ENCODE measurements at places on chromosomes 4 and X.

- no peak overlapping the region for H3K27ac ChIP-seq
- H3K27me3 ChIP-seq: no peaks in the 10 kb centered on the region
- no peaks in the 10 kb centered on the region for H3K36me3 ChIP-seq
- H3K4me1 ChIP-seq: no peaks in the 10 kb centered on the region
- no peak for DNase-seq
Measured at GRCh38 chr4:18815779-18816173, 794.2 kb upstream of the LCORL start.

- peaks cover 19% of the 10 kb centered on the region for H3K4me1 ChIP-seq
- H3K27ac ChIP-seq: no peak overlapping the region
- no peaks in the 10 kb centered on the region for H3K36me3 ChIP-seq
- DNase-seq: no peak
Measured at GRCh38 chr4:109303140-109303496, 660 bp upstream of the COL25A1 start.

GRCh38 chr4:183443655-183444213 is 702 bp upstream of the CDKN2AIP start:
- DNase-seq: peak; percentile 81
- peak overlapping the region; percentile 95 for H3K4me3 ChIP-seq
- H3K36me3 ChIP-seq: peaks cover 15% of the 10 kb centered on the region
- no peaks in the 10 kb centered on the region for H3K27me3 ChIP-seq
- H3K27ac ChIP-seq: peak overlapping the region; percentile 99

GRCh38 chrX:122641136-122641535 is 542.9 kb upstream of the GRIA3 start:
- H3K27me3 ChIP-seq: no peaks in the 10 kb centered on the region
- no peaks in the 10 kb centered on the region for H3K4me1 ChIP-seq
- H3K4me3 ChIP-seq: no peak overlapping the region

- DNase-seq: no peak
- H3K36me3 ChIP-seq: no peaks in the 10 kb centered on the region
- H3K27me3 ChIP-seq: peaks cover 29% of the 10 kb centered on the region
- no peaks in the 10 kb centered on the region for H3K4me1 ChIP-seq
- peak overlapping the region; percentile 53 for H3K4me3 ChIP-seq
Measured at GRCh38 chrX:139202742-139203420, 327.7 kb upstream of the F9 start.

- peak within 1 kb of the TSS; percentile 66 for H3K27ac ChIP-seq
- peak within 1 kb of the TSS; percentile 46 for H3K4me3 ChIP-seq
- no peaks in the 10 kb centered on the region for H3K4me1 ChIP-seq
- H3K36me3 ChIP-seq: no peaks in the 10 kb centered on the region
Measured at GRCh38 chrX:3713225-3713936, at the start of gene PRKX. Gene PRKX (minus strand): TSS chrX:3713649. CDS start chrX:3713253, 396 bp downstream.

DNA sequence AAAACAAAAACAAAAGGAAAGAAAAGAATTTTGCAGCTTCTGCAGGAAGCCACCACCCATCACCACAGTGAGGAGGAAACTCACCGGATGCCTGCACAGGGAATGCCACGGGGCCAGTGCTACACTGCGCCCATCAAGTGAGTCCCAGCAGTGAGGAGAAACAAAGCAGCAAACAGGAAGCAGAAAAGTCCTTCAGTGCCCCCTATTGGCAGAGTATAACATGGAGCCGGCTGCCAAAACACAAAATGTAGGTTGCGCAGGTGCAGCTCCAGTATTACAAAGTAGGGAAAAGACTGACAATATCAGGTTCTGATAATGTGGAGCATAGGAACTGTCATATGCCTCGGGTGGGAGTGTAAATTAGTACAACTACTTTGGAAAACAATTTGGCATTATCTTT is 23.3 kb upstream of the SCML2 start:
- DNase-seq: no peak
- H3K4me3 ChIP-seq: no peak overlapping the region
- H3K27me3 ChIP-seq: no peaks in the 10 kb centered on the region
- H3K36me3 ChIP-seq: no peaks in the 10 kb centered on the region

DNA sequence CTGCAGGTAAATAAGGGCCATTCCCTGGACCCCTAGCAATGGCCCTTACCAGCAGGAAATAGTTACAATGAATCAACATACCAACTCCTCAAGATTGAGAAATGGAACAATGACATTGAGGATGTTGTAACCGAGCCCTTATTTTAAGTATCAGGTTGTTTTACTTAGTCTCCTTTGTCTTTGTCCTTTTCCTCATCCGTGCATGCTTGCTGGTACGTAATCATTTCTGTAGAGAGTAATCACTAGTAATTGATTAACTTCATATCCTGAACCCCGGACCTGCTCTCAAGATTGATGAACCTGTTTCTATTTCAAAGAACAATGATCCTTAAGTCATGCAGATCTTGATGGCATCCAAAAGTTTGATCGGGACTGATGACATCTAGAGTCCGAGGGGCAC is 98.6 kb upstream of the LANCL3 start:
- H3K36me3 ChIP-seq: no peaks in the 10 kb centered on the region
- H3K27ac ChIP-seq: no peak overlapping the region
- no peak overlapping the region for H3K4me3 ChIP-seq
- no peaks in the 10 kb centered on the region for H3K27me3 ChIP-seq
- no peaks in the 10 kb centered on the region for H3K4me1 ChIP-seq
- DNase-seq: no peak

GRCh38 chr4:124290678-124291077 is 421.9 kb downstream of the ANKRD50 start:
- no peaks in the 10 kb centered on the region for H3K36me3 ChIP-seq
- H3K4me1 ChIP-seq: no peaks in the 10 kb centered on the region
- no peak overlapping the region for H3K4me3 ChIP-seq
- no peak overlapping the region for H3K27ac ChIP-seq

- H3K4me3 ChIP-seq: no peak overlapping the region
- no peak for DNase-seq
- H3K27ac ChIP-seq: no peak overlapping the region
- H3K36me3 ChIP-seq: no peaks in the 10 kb centered on the region
Measured at GRCh38 chr4:110823251-110823650, 200.4 kb upstream of the PITX2 start.

GRCh38 chrX:2673611-2674010 is 17.5 kb upstream of the CD99 start:
- no peak overlapping the region for H3K4me3 ChIP-seq
- no peak overlapping the region for H3K27ac ChIP-seq
- H3K4me1 ChIP-seq: peaks cover 14% of the 10 kb centered on the region
- H3K27me3 ChIP-seq: no peaks in the 10 kb centered on the region

DNA sequence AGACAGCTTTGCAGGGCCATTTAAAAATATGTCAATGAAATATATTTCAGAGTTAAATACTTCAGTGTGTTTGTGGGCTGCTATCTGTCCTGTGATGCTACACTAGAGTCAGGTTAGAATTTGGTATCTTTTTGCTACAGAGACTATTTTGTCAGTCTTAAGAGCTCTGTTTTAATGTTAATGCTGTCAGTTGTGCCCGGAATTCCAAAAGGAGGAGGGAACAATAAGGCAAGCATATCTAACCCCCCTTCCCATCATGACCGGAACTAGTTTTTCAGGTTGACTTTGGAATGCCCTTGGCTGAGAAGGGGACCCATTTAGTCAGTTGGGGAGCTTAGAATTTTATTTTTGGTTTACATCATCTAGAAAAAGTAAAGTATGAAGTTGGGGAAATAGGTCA is 34.9 kb upstream of the SLC25A4 start:
- no peak overlapping the region for H3K27ac ChIP-seq
- H3K36me3 ChIP-seq: no peaks in the 10 kb centered on the region
- H3K4me1 ChIP-seq: peaks cover 5% of the 10 kb centered on the region
- no peak overlapping the region for H3K4me3 ChIP-seq

DNA sequence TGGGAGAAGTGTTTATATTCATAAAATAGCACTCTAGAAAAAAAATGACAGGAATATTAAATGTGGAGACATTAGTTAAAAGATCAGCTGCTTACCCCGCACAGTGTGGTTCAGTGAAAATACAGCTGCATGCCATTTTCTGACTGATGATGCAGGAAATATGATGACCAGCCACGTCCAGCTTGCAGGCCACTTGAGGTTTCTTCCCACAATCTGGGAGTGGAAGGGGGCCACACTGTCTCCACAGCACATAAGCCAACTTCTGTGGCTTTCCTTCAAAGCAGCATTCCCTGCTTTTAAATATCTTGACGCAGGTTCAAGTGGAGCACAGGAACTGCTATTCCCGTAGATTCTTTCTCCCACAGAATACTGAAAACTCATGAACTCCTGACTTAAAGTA is 173.4 kb upstream of the GALNT7 start:
- H3K27ac ChIP-seq: no peak overlapping the region
- H3K27me3 ChIP-seq: no peaks in the 10 kb centered on the region
- no peaks in the 10 kb centered on the region for H3K36me3 ChIP-seq
- no peak for DNase-seq

GRCh38 chr4:139917896-139918295 is 236.1 kb downstream of the MAML3 start:
- H3K27me3 ChIP-seq: no peaks in the 10 kb centered on the region
- peaks cover 89% of the 10 kb centered on the region for H3K4me1 ChIP-seq
- no peak for DNase-seq
- no peaks in the 10 kb centered on the region for H3K36me3 ChIP-seq
- H3K4me3 ChIP-seq: no peak overlapping the region
- H3K27ac ChIP-seq: peak overlapping the region; percentile 90

All from sigmoid colon (tissue), 7 donors.